Activated CD4-positive, alpha-beta memory T cell treated with anti-CD3 and anti-CD28 coated beads for 36 hours (primary cell): ENCODE measurements at places on chromosomes 2 and 18.

DNA sequence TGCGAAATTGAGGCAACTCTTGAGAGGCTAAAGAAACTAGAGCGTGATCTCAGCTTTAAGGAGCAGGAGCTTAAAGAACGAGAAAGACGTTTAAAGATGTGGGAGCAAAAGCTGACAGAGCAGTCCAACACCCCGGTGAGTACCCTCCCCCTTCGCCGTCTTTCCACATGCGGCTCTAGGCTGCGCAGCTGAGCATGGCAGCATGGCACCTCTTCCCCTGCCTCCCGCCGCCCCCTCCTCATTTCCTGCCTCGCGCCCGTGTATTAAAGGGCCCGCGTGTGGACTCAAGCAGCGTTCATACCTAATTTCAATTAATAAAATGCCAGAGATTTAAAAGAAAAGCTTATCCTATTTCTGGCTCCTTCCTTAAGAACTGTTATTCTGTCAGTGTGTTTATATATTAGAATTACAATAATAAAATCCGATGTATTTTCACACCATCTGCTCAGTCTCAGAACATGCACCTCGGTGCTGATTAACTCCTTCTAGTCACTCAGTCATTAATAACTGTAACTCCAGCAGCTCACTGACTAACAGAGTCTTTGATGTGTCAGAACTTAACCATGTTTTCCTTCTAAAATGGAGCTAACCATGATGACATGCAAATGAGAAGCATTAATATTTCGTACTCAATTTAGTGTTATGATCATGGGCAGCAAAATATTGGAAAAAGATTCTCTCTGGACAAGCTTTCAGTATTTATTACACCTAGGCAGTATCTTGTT, 137.4 kb upstream of the CDCA7 start:
- DNase-seq: no peak

DNA sequence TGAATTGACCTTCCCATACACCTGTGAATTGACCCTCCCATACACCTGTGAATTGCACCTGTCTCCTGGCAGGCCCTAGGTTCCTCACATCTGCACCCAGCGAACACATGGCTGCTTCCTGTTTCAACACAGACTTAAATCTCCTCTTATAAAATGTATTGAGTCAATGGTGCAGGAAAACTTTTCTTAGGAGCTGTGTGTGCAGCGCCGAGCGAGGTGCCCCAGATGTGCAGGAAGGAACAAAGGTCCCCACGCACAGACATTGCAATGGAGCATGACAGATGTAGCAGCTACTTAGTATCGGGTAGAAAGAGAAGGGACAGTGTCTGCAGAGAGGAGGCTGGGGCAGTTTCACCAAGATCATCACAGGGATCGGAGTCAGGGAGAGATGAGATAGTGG, 85.5 kb upstream of the PXDN start:
- no peak for DNase-seq

GRCh38 chr2:239181074-239181902, 219.5 kb downstream of the HDAC4 start:
- no peak for DNase-seq

DNA sequence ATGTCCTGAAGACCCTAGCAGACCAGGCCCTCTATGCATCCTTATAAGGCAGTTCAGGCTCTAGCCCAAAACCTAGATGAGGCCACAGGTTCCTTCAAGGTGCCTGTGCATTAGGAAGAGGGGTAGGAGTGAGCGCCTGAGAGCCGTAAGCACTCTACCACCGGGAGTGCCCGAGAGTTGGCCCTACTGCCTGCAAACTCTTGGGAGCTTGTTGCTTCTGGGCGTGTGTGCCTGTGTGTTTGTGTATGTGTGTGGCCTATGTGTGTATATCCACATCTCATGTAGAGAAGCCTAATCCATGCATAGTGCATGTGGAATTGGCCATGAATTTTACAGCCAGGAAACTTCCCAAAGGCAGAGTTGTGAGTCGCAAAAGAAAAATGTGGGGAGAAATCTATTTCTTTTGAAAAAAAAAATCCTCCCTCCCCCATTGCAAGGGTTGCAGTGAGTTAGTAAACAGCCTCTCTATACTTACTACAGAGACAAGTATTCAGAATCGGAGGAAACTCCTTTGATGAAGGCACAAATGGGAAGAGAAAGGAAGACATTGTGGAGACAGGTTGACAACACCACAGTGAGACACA, 96.8 kb downstream of the ADD2 start:
- no peak for DNase-seq

- peak; percentile 73 for DNase-seq
These were observed 36.8 kb upstream of the WIPF1 start for GRCh38 chr2:174634130-174635014.
